Activated T-helper 1 cell treated with Interleukin-2 at 50 U/mL for 16 hours (primary cell): ENCODE measurements at places on chromosomes 3 and 15.

DNA sequence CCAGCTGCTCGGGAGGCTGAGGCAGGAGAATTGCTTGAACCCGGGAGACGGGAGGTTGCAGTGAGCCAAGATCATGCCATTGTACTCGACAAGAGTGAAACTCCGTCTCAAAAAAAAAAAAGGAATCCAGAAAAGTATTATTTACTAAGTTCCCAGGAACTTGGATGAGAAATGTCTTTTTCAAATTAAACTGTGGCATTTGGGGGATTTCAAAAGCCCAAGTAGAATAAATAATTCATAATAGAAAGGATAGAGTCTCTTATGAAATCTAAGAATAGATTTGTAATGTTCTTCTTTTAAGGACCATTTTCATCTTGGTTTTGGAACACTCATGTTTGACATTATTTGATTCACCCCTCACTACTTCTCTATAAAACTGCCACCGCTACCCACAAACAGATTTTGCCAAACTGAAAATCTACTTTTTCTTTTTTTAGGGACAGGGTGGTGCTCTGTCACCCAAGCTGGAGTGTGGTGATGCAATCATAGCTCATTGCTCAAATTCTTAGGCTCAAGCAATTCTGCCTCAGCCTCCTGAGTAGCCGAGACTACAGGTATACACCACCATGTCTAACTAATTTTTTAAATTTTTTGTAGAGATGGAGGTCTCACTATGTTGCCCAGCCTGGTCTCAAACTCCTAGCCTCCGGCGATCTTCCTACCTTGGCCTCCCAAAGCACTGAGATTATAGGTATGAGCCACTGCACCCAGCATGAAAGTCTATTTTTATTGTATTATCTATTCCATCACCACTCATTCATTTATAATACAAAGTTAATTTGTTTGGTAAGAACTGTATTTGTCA lies 99.3 kb downstream of the SENP2 start:
- no peak for DNase-seq

DNA sequence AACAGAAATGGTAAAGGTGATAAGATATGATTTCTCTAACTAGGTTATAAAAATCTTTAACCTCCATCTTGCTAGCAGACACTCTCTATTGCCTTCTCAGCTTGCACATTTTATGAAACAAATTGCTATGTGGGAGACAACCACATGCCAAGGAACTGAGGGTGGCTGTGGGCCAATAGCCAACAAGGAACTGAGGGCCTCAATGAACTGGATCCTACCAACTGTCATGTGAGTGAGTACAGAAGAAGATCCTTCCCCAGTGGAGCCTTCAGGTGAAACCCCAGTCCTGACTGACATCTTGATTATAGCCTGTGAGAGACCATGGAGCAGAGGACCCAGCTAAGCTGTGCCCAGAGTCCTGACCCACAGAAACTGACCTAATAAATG lies 129.2 kb upstream of the LRIG1 start:
- no peak for DNase-seq

- no peak for DNase-seq
These were observed 104.2 kb upstream of the THRB start for GRCh38 chr3:24598695-24599470.

GRCh38 chr3:194797555-194798250 lies 112.0 kb downstream of the FAM43A start:
- DNase-seq: no peak

- no peak for DNase-seq
These were observed at the start of gene CHST13 for GRCh38 chr3:126523745-126524428. TSS of gene CHST13 (plus strand) at chr3:126524155. CDS start at chr3:126524333, 178 bp downstream.

DNA sequence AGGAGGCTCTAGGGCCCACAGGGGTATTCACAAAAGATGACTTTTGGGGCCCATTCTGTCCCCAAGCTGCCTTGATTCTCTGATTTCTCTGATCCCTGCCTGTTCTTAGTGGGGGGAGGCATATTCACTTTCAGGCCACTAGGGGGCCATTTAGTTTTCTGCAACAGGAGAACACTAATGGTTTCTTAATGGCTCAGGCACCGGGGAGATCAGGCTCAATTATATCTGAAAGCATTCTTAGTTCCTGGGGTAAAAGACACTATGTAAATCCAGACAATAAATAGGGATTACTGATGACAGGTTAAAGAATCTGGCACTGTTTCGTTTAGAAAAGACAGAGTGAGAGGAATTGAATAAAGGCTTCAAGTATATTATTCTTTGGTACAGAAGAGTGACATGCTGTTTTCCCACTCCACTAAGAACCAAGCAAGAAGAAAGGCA lies 2.5 kb upstream of the INAFM2 start:
- DNase-seq: no peak

- DNase-seq: no peak
These were observed 5.4 kb downstream of the IFT122 start for GRCh38 chr3:129445471-129445870.

DNA sequence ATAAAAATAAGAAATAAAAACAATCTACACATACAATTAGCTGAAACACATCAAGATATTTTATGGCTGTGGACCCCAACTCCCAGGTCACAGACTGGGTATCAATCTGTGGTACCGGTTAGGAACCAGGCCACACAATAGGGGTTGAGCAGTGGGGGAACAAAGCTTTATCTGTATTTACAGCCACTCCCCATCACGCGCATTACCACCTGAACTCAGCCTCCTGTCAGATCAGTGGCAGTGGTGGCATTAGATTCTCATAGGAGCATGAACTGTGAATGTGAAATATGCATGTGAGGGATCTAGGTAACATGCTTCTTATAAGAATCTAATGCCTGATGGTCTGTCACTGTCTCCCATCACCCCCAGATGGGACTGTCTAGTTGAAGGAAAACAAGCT lies 17.7 kb upstream of the DNAJC19 start:
- no peak for DNase-seq

GRCh38 chr15:38603672-38604071 lies 39.1 kb upstream of the RASGRP1 start:
- no peak for DNase-seq

DNA sequence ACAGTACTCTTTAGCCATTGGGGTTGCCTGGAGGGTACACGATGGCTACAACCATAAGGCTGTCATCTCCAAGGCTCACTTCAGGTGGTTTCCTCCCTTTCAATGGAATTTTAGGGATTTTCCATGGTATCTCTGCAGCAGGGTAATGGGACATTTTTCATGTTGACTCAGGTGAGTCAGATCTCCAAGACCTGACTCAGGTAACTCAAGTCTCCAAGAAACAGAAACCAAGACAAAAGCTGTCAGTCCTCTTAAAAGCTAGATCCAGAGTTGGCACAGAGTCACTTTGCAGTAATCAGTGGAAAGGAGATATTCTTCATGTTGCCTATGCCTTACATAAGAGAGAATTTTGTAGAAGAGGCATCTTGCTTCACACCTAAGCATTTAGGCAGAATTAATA lies 375.8 kb upstream of the ARPP21 start:
- no peak for DNase-seq

- no peak for DNase-seq
These were observed 7.3 kb upstream of the ISLR2 start for GRCh38 chr15:74123131-74123429.

DNA sequence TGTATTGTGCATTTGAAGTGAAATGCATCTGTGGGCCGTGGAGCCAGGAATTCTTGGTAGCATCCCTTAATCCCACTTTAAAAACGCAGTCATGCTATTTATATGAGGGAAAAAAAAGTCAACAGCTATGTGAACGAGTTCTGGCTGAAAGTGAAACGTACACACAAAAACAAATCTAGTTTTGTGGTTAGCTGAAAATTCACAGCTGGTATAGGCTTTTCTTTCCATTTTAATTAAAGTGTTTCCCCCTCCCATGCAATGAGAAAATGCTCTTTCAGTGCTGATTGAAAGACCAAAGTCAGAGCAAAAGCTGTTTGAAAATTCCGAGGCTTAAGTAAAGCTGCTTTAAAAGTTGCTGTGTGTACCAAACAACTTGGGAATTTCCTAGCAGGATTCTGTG lies 297.4 kb downstream of the PLCL2 start:
- no peak for DNase-seq

DNA sequence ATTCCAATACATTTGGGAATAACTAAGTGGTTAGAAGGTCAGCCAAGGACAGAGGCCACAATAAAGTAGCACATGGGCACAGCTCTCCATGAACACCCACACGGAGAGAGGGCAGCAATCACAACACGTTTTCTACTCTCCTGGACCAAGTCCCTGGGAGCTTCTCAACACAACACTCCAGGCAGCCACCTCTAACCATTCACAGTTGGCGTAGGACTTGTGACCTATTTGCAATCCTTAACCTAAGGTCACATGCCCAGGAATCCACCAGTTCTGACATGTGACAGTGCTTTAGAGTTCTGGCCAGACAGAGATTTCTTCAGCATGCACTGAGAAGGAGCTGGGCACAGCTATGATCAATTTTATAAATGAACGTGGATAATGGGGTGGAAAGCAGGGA lies 280.8 kb downstream of the SHQ1 start:
- no peak for DNase-seq

DNA sequence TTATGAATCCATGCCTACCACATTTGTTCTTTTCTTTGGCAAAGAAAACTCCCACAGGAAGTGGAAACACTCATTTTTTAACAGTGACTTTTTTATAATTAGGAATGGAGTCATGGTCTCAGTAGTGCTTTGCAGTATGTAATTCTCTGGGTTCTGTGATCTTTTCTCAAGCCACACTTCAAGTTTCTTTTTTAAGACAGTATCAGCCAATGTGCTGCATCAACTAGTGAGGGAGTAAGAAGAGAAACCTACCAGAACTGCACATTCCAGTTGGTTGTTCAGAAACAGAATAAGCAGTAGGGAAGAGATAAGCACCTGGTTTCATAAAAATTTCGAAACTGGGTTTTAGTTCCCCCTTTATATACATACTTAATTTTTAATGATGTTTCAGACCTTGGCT lies 126.3 kb downstream of the FOXB1 start:
- DNase-seq: no peak

- no peak for DNase-seq
These were observed 152.7 kb downstream of the IL20RB start for GRCh38 chr3:137110392-137110996.

DNA sequence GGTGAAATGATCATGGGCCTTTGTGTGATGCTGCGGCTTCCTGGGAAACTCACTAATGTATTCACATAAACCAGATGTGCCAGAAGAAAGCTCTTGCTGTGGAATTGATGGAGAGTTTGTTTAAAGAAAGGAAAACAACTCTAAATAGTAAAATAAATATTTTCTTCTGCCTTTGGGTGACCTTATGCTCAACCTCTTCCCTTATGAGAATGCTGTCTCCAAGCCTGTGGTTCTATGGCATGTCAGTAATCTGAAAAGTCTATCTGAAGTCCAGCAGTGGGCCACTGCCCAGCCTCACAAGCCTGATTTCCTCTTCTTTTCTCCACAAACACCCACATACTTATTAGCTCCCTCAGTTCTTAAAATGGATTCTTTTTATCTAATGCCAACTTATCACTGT lies 49.9 kb upstream of the PHLDB2 start:
- no peak for DNase-seq

DNA sequence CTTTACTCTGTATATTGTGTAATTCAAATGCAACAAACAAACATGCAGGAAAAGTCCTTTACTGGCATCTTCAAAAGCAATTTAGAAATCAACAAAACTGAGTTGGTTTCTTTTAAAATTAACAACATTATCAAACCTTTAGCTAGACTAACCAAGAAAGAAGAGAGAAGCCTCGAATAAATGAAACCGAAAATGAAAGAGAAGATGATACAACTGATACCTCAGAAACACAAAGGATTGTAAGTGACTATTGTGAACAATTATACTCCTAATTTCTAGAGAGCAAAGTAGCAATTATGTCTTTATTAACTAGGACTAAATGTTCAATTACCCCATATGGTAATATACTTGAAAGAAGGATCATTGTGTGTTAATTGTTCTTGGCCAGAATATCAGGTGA lies 49.2 kb upstream of the P3H2 start:
- no peak for DNase-seq

- DNase-seq: peak; percentile 7
These were observed 52.0 kb upstream of the ULK4 start for GRCh38 chr3:42013691-42014457.

DNA sequence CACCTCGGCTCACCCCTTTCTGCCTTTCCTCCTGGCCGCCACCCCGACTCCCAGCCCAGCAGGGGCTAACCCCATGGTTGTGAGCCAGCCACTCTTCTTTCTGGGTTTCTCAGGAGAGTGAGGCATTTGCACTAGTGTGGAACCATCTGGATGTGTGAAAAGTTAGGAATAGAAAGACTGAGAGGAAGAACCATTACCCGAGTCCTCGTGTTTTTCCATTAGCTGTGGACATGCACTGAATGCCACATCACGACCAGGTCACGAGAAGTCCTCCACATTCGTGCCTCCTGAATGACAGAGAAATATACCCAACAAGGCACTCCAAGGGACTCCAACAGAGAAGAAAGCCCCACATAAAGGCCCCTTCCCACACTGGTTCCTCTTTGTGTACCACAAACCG lies 18.0 kb upstream of the RAD18 start:
- DNase-seq: no peak

GRCh38 chr15:58285921-58286278 lies 145.9 kb upstream of the LIPC start:
- DNase-seq: no peak

DNA sequence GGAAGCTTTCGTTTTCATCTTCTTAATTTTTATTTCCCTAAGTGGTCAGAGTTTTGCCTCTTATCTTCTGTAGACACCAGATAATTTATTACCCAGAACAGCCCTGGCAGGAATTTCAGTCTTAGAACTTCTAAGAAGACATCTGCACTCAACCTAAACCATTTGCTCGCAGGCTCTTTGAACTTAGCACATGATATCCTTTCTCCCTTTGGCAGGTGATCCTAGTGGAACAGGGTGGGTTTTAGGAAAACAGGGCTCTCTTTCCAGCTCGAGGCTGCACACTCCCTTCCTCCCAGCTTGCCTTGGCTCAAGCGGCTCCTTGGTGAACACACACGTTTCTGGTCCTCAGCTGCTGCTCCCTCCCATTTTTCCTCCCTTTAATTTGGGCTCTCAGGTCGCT lies 116.5 kb downstream of the THSD4 start:
- no peak for DNase-seq

GRCh38 chr3:173839859-173840258 lies 442.3 kb downstream of the NLGN1 start:
- no peak for DNase-seq

GRCh38 chr15:96972201-96972600 lies 641.7 kb downstream of the NR2F2 start:
- no peak for DNase-seq

GRCh38 chr15:67369359-67369998 lies 114.9 kb downstream of the IQCH start:
- DNase-seq: no peak

GRCh38 chr3:57985176-57985983 lies 22.8 kb upstream of the FLNB start:
- DNase-seq: no peak

GRCh38 chr15:48748535-48748934 lies 62.3 kb downstream of the CEP152 start:
- no peak for DNase-seq

- DNase-seq: no peak
These were observed 229.8 kb downstream of the LPP start for GRCh38 chr3:188383748-188384147.

- DNase-seq: no peak
These were observed 40.1 kb downstream of the TRIM71 start for GRCh38 chr3:32857921-32858320.
